AG20443 (cell line): ENCODE measurements at places on chromosomes 4 and X.

- DNase-seq: no peak
Measured at GRCh38 chrX:39693298-39693697, 404.5 kb downstream of the BCOR start.

- DNase-seq: no peak
Measured at GRCh38 chrX:84216406-84216805, 28.4 kb upstream of the RPS6KA6 start.

- DNase-seq: no peak
Measured at GRCh38 chr4:1480720-1481119, 74.5 kb upstream of the NKX1-1 start.

DNA sequence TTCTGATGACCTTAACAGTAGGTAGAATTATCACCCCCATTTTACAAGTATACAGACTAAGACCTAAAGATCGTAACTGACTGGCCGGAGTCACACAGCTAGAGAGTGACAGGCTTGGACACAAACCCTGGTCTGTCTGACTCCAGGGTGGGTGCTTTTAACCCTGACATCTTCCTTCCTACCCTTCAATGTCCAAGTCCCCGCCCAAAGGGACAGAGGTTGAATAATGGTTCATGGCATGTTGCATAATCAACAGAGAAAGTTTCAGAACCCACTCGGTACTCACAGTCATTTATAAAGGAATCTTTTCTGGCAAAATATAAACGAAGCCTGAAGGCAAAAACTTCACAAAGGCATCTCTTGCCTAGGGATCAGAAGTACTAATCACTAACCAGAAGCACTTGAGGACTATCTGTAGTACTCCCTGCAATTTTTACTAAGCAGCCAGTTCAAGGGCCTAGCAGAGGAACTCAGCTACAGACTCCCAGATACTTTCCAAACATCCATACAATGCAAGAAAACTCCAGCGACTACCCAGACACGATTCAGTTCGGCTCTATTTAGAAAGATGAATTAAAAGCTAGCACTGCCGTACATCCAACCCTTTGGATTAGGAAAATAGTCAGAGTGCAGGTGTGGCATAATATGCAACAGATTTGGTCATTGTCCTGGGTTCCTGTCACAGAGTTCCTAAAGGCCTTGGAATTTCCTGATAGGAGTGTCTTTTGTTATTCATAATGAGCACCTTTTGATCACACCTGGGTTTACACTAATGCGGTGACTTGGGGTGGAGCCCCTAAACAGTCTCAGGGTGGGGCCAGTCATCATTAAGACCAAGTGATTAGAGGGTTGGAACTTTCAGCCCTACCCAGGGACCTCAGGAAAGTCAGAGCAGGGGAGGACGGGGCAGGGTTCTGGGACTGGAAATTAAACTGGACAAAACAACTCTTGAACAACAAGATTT, 44.0 kb downstream of the RELL1 start:
- DNase-seq: no peak

DNA sequence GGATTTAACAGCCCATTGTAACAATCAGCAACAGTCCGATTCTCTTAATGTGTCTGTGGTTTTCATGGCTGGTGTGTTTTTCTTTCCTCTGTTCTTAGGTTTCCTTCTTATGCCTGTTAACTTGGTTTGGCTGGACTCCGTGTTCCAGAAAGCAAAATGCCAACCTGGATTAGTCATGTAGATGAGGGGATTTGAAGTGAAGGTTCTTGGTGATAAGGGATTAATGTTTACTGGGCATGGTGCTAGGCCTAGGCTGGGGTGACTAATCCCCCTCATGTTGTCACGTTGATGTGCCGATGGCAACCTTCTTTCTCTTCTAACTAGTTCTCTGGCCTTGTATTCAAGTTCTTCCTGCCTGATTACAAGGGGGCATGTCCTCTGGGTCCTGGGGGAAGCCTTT, 85.9 kb downstream of the REPS2 start:
- DNase-seq: peak; percentile 12

GRCh38 chr4:5635826-5636195, 72.5 kb downstream of the EVC2 start:
- DNase-seq: peak; percentile 34

GRCh38 chr4:111678479-111678878, 466.8 kb upstream of the FAM241A start:
- DNase-seq: peak; percentile 65

- no peak for DNase-seq
Measured at GRCh38 chr4:141079393-141079930, 53.8 kb downstream of the RNF150 start.

GRCh38 chr4:153502584-153502983, 36.4 kb downstream of the TMEM131L start:
- DNase-seq: no peak

GRCh38 chr4:165667969-165668368, 205.1 kb upstream of the TLL1 start:
- DNase-seq: no peak

DNA sequence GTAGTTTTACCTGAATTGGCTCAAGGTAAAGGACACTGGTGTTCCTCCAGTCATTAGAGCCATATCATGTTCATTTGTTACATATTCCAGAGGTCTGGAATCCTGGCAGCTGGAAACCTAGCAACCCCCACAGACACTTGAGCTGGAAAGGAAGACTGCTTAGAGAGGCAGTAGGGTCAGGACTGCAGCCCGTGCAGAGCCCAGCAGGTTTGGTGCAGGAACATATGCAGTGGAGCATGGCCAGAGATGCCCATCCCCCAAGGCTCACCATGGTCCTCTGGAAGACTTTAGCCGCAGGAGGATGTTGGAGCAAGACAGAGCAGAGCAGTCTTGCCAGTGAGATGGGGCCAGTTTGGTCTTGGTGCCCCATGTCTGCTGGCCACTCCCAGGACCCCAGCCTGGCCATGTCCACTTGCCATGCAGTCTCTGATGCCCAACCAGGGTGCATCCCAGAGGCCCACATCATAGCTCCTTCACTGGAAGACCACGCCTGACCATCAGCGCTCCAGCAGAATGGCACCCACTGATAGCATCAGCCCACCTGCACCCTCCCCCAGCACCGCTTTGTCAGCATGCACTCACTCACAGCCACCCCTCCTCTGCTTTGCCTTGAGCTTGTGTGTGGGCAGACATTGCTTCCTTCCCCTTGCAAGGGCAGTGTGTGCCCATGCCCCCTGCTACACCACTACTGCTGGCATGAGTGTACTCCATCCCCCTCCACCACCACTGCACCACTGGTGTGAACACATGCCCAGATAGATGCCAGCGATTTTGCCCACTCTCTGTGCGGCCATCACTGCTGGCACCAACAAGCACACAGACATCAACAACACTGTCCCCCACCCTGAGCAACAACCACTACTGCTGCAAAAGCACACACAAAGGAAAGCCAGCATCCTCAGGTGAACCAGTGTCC, 190.3 kb upstream of the SPOCK3 start:
- DNase-seq: peak; percentile 4

DNA sequence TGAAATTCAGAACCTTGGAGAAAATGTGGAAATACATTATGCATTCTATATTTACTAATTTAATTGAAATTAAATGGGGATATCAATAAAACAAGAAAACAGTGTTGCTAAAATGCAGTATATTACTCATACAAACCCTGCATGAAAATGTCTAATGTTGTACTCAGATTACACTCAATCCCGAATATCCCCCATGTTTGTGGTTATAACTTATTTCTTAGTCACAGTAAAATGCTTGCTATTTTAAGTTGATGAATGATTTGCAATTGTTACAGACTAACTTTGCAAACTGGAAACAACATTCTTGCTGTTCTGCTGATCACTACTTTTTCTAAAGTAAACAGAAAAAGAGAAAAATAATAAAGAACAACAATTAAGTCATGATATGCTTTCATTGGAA, 33.1 kb upstream of the ANXA10 start:
- no peak for DNase-seq

- DNase-seq: no peak
Measured at GRCh38 chrX:135389243-135389642, 32.5 kb upstream of the SMIM10L2A start.
